Muscle of leg (tissue), 16 donors: ENCODE measurements at places on chromosomes 6 and 20. TPM values are rescaled to one million over a fixed set of nuclear protein-coding genes. Genes with fewer than 3 reads are reported as not detected.

- no peak for DNase-seq
Measured at GRCh38 chr6:136037242-136037875, 185.9 kb downstream of the PDE7B start.

GRCh38 chr20:56897318-56897957 is 268.3 kb downstream of the TFAP2C start:
- no peak for DNase-seq

- DNase-seq, result peak; percentile 92
Measured at GRCh38 chr20:57628047-57628961, 8.1 kb upstream of the ZBP1 start.

GRCh38 chr20:63235399-63235983 is at the start of gene BIRC7:
Gene BIRC7, plus strand, starts transcription at chr20:63235905. Its CDS starts 192 bp downstream, at chr20:63236097.
- DNase-seq, result no peak

DNA sequence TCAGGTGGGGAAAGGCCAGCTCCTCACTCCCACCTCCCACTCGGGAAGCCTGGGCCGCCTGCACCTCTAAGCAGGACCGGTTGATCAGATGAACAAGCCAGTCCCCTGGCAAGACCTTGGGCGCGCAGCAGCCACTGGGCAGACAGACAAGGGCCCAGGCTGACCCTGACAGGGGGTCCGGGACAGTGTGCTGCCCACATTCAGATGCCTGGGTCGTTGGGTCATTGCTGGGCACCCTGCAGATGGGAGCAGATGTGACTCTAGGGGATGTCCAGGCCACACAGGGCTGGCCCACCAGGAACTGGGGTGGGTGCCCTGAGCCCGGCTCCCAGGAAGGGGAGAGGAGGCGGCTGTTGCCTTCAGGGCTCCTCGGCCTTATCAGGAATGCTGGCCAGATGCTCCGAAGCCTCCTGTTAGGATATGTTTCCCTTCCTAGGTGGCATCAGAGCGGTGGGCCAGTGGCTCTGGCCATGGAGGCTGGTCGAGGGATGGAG is 17.3 kb upstream of the FRMD1 start:
- DNase-seq, result no peak

DNA sequence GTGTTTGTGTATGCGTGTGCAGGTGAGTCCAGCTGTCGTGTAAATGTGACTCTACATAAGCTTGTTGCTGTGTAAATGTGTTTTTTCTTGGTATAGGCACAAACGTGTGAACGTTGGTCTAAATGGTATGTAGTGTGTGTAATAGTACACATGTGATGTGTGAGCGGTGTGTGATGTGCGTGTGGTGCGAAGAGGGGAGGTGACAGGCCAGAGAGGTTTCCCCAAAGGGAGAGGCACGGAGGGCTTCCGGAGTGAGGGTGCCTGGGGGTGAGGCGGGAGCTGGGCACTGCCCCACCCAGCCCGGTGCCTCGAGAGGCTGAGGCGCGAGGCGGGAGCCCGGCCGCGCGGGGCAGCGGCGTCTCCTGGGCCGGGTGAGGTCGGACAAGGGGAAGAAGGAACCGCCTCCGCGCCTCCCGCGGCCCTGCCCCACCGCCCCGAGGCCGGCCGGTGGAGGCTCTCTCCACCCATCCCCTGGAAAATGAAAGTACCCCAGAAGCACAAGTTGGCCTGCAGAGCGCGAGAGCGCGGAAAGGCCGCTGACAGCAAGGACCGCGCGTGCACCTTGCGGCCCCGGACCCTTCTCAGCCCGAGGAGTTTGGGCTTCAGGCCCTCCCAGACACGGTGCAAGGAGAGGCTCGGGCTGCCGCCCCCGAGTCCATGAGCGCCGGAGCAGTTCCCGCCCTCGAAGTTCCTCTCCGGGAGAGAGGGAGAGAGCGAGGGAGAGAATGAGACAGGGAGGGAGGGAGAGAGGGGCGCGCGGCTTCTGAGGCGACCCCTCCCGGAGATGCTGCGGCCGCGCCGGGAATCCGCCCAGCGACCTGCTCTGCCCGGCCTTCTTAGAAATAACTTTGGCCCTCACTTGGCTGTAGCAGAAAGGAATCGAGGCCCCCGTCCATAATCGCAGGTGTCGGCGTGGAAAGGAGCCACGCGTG is 43.2 kb upstream of the OSTM1 start:
- peak; percentile 46 for DNase-seq

GRCh38 chr6:41896281-41896680 is 1.1 kb upstream of the USP49 start:
- DNase-seq, result no peak

DNA sequence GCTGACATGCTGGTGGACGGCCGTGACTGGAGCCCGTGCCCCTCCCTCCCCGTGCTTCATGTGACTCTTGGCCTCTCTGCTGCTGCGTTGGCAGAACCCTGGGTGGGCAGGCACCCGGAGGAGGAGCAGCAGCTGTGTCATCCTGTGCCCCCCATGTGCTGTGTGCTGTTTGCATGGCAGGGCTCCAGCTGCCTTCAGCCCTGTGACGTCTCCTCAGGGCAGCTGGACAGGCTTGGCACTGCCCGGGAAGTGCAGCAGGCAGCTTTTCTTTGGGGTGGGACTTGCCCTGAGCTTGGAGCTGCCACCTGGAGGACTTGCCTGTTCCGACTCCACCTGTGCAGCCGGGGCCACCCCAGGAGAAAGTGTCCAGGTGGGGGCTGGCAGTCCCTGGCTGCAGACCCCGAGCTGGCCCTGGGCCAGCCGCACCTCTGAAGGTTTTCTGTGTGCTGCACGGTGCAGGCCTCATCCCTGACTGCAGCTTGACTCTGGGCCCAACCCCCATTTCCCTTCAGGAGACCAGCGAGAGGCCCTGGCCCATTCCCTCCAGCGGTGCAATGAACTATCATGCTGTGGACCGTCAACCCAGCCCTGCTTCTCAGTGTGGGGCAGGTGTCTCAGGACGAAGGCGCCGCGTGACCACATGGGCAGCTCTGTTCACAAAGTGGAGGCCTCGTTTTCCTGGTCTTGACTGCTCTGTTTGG is 8.1 kb downstream of the NPBWR2 start:
- peak; percentile 83 for DNase-seq

DNA sequence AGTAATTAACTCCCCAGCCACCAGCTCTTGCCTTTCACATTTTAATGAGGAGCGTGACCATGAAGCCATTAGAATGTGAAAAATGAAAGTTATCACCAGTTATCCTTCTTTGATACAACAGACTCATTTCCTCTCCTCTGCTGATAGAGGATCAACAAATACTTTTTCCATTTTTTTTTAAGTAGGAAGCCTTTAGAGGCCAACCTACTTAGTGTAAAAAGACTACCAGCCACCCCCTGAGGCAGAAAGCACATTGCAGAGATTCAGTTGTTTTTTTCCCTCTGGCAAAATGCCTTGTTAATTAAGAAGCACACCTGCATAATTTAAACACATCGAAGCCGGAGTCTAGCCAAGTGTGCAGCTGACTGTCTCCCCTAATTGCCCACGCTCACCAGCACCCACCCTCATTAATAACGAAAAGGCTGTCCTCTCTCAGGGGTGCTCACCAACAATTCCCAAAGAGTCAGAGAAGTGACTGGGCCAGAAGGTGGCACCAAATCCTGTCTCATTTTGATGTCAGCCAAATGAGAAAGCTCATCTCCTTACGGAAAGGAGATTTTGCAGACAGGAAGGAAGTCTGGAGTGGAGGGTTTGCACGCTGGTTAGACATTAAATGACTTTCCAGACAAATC is 60.9 kb upstream of the MC3R start:
- peak; percentile 49 for DNase-seq

- DNase-seq, result no peak
Measured at GRCh38 chr20:35901678-35902544, 52.4 kb downstream of the SCAND1 start.

The SRPK1 gene
- 15.7 TPM for polyA plus RNA-seq

The WFDC2 gene
- polyA plus RNA-seq, result 0.24 TPM

The CCN5 gene
- 0.11 TPM for polyA plus RNA-seq

The NRSN1 gene
- 0.18 TPM for polyA plus RNA-seq

The TFAP2A gene
- 0.14 TPM for polyA plus RNA-seq

The TMEM74B gene
- 5.2 TPM for polyA plus RNA-seq

The CEP85L gene
- polyA plus RNA-seq, result 13.8 TPM

The MEI4 gene
- polyA plus RNA-seq, result 0.04 TPM

The PRRT1 gene
- 0.71 TPM for polyA plus RNA-seq

The EYA4 gene
- polyA plus RNA-seq, result 16.3 TPM
